Activated CD8-positive, alpha-beta memory T cell treated with anti-CD3 and anti-CD28 coated beads for 24 hours (primary cell): ENCODE measurements at places on chromosomes 5 and 9.

DNA sequence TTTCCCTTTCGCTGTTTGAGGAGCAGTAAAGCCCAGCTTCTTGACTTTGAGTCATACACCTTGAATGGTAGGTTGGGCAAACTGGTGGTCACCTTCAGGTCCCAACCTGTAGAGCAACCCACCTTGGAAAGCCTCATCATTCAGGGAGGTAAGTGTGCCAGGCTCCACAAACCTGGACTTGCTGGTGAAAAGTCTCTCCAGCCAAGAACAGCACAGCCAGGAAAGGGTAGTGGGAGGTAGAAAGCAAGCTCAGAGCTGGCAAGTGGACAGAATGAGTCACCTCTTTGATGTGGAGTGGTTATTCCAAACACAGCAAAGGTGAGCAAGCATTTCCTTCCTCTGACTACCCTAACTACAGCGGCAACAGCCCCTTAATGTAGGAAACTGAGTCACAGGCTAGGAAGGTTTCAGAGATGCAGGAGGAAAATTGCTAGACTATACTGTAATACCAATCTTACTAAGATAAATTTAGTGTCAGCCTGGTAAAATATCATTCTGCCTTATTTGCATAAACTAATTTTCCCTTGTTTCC is 117.5 kb upstream of the MTAP start:
- peak; percentile 81 for DNase-seq

DNA sequence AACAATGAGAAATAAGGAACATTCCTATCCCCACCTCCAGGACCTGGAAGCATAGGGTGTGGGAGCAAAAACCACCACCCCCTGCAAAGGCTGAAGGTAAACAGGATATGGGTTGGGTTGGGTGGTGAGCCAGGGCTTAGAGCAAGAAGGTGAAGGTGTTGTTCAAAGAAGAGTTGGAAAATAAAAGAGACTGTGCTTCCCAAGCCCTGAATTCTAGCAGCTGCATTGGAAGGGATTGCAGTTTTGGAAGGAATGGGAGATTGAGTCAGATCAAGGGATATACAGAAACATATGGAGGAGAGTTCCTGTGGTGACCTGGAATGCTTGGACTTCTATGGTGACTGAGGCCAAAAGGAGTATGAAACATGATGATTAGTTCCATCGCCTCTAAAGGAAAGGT is 24.7 kb upstream of the MTAP start:
- no peak for DNase-seq

DNA sequence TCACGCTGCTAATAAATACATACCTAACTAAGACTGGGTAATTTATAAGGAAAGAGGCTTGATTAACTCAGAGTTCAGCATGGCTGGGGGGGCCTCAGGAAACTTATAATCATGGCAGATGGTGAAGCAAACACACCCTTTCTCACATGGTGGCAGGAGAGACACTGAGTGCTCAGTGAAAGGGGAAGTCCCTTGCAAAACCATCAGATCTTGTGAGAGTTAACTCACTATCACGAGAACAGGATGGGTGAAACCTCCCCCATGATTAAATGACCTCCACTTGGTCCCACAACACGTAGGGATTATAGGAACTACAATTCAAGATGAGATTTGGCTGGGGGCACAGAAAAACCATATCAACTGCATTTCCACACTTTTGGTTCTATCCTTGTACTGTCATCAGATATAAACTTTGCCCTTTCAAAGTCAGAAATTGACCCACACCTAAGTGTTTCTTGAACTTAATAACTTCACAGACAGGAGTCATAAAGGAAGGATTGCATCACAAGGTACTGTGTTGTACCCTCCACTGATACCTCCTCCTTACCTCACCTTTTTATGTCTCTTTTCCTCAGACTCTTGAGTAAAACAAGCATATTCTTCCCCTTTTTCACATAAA is 319.1 kb upstream of the PIK3R1 start:
- DNase-seq, result no peak

DNA sequence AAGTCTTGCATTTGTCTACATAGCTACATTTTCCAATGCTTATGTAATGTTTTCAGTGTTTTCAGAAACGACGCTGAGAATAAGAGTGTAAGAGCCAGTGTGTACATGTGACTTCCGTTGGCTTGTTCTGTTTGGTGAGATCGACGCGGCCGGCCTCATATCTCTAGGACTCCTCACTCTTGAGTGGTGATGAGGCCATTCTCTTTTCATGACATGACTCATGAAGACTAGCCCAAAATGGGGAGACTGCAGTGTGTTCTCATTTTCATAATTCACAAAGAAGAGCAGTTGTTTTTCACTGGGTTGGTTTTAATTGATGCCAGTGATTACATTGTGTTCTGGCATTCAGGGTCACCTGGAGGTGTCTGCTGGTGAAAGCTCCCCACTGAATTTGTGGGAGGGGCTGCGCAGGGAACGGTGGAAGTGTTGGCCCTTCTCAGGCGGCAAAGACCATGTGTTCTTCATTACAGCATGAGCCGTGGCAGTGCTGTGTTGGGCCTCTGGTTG is 131.5 kb upstream of the OTULINL start:
- no peak for DNase-seq

DNA sequence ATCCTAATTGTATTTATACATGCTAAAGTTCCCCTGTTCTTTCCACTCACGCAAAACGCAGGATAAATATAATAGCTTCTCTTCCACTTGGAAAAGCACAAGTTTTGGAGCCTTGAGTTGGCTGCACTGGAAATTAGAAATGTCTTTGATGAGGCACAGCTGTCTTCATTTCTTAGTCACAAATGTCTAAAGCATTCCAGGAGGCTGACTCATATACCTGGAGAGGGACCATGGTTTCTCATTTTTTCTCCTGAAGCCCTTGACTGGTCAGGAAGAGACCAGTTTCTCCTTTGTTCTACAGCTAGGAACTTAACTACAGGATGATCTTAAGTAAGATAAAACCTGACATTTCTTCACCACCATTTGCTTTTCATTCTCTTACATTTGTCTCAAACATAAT is 16.2 kb downstream of the MTX3 start:
- no peak for DNase-seq

DNA sequence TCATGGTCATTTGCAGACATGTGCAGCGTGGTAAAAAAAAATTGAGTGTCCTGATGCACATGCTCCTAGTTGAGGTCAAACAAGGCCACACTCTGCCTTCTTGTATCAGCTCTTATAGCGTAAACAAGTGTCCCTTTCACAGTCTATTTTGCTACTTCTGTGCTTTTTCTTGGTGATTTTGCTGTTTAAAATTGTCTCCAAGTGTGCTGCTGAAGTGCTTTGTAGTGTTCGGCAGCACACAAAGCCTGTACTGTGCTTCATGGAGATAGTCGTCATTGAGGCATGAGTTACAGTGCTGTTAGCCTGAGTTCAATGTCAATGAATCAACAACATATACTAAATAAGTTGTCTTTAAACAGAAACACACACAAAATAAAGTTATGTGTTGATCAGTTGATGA is 690.4 kb upstream of the MEF2C start:
- no peak for DNase-seq

- DNase-seq, result no peak
Observed at GRCh38 chr9:121225240-121225639, 23.6 kb upstream of the RAB14 start.

DNA sequence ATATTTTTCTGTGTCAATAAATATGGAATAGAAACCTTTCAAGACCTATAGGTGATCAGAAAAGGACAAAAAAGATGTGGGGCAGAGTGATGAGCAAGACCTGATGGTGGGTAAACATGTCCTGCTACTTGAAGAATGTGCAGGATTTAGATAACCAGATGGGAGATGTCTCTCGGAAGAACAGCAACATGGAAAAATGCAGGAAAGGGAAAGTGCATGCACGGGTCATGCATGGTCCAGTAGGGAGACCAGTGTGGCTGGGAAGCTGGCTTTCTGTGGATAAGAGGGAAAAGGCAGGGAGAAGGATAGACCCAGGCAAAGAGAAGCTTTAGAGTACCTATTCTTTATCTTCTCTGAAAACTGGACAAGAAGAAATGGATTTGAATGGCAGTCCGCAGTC is 7.1 kb upstream of the CAST start:
- DNase-seq, result no peak

DNA sequence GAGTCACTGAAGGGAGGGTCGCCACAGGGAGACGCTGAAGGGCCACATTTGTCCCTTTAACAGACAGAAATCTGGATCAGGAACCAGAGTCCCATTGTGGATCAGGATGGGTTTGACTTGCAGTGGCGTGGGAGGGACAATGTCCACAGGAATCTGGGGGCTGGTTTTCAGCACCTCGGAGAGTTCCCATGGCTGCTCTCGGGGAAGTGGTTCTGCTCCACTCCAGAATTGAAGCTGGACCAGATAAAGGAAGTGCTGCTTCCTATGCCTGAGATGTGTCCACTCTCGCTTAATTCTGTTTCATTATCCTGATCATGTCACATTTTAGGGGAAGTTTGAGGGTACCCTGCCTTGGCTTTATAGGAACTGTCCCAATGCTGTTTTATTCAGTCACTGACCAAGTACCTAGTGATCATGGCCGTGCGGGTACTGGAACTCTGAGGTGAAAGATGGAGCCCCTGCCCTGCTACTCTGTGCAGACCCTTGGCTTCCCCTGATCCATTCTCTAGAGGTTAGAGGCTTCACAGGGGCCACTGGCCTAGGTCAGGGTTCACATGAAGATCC is 28.7 kb downstream of the ENHO start:
- no peak for DNase-seq

DNA sequence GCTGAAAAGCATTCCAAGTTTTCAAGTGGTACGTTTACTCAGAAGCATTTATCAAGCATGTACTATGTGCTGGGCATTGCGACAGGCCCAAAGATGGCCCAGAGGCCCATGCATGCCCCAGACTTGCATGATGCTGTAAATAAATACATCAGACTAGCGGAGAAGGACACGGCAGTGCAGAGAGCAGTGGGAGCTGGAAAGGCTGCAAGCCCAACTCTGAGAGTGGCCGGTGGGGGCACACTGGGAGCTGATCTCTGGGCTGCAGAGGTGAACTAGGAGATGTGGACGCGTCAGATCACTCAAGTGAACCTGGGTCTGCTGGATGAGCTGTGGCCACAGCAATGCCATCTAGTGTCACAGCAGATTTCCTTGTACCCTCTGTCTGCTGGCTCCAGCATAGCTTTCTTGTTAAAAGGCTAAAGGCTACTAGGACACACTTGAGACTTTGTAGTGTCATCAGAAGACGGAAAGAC is 246.9 kb downstream of the FANCC start:
- DNase-seq, result no peak

- no peak for DNase-seq
Observed at GRCh38 chr5:40027400-40027799, 602.6 kb upstream of the DAB2 start.

- DNase-seq, result no peak
Observed at GRCh38 chr9:119375892-119376291, 6.7 kb upstream of the BRINP1 start.

DNA sequence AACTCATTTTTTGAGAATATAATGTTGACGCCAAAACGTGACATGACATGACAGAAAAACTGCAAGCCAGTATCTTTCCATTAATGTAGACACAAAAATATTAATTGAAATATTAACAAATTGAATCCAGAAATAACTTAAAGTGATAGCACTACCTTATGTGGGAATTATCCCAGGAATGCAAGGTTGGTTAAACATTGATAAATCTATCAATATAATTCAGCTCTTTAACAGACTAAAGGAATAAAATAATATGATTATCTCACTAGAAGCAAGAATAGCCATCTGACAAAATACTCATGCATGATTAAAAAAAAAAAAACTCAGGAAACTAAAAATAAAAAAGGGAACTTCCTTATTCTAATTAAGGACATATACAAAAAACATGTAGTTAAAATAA is 6.8 kb downstream of the ZNF510 start:
- DNase-seq, result no peak

DNA sequence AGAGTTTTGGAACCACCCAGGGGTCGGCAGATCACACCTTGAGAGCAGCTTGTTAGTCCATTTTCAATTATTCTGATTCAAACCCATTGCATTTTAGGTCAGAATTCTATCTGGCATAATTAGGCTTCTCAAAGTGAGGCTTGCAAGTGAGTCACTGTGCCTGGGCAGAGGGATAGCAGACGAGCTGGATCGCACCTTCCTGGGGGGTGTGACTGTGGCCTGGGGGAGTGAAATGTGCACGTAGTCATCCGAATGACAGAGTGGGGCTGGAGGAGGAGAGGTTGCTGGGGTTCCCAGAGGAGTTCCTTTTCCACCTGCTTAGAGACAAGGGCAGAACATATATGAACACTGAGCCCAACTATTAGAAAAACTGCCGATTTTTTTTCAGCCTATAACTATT is 31.7 kb downstream of the SPACA9 start:
- no peak for DNase-seq

DNA sequence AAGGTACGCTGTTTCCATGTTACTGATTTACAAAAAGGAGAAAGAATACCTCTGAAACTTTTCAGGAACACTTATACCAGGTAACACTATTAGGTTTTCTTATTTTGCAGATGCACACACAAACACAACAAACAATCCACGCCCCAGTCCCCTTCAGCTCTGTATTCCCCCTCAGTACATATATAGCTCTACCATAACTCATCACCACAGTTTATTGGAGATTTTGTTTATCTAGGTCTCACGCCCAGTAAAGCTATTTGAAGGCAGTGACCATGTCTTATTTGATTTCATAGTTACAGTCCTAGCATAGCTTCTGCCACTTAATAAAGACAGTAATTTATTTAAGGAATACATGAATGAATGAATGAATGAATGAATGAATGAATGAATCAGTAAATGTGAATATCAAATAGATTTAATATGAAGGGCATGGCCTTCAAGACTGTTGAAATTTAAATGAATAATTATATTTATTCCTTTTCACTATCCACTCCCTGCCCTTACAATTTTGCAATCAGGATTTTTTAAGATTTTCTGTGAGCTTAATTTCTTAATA is 32.9 kb downstream of the INVS start:
- no peak for DNase-seq

DNA sequence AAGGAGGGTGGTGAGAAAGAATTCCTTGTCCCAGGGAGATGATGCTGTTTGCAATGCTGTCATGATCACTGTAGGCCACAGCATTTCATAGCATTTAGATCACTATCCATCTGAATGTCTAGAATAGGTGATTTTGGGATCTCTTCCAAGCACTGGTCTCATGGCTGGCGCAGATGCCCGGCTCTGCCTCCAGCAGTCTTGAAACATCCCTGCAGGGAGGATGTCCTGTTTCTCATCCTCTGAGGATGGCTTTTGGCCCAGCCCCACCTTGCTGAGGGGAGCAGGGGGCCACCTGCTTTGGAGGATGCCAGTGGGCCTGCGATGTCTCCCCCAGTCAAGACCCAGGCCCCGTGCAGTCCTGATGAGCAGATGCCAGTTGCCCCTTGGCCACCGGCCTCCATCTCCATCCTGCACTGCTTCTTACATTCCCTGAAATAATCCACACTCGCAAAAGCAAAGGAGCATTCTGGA is 63.5 kb upstream of the GARNL3 start:
- DNase-seq, result no peak

- DNase-seq, result no peak
Observed at GRCh38 chr9:17216011-17216410, 81.2 kb downstream of the CNTLN start.

- DNase-seq, result no peak
Observed at GRCh38 chr5:171646102-171647042, 139.2 kb upstream of the SMIM23 start.

- no peak for DNase-seq
Observed at GRCh38 chr5:112219000-112219399, 200.1 kb downstream of the EPB41L4A start.
